ENCODE measurements at places on chromosomes 12 and 14.
A peak's percentile ranks its signal among the peaks of the same experiment; 100 is the strongest.

GRCh38 chr12:26499979-26500640 lies 304.7 kb downstream of the SSPN start:
- no peak for DNase-seq

GRCh38 chr14:68785534-68786490 lies 7.1 kb downstream of the ZFP36L1 start:
- no peak for DNase-seq

GRCh38 chr12:79508622-79509021 lies 182.1 kb downstream of the PAWR start:
- DNase-seq = no peak

- no peak for DNase-seq
Observed at GRCh38 chr12:94795520-94795919, 145.2 kb upstream of the TMCC3 start.

GRCh38 chr12:92505254-92506231 lies 197.2 kb upstream of the PLEKHG7 start:
- DNase-seq = peak; percentile 24

GRCh38 chr12:131366261-131366871 lies 344.5 kb upstream of the SFSWAP start:
- no peak for DNase-seq

DNA sequence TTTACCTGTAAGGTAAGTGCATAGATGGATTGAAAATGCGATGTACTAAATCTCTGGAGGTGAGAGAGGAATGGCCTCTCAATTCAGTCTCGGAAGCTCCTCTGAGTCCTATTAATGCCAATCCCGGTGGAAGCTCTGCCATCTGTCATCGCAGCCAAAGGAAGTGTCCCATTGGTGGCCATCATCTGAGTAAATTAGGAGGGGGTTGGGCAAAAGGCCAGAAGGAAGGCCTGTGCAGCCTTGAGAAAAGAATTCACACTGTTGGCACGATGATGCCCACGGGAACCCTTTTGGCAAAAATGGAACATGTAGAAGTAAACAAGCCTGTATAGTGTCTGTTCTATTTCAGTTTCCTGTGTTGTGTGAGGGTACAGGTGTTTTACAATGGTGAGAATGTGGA lies 494.8 kb downstream of the NELL2 start:
- DNase-seq = no peak

- no peak for DNase-seq
Observed at GRCh38 chr12:129704232-129704830, 199.5 kb downstream of the TMEM132D start.

- no peak for DNase-seq
Observed at GRCh38 chr14:70130482-70130881, 58.3 kb downstream of the SLC8A3 start.

GRCh38 chr14:36647824-36648753 lies 13.6 kb upstream of the PAX9 start:
- no peak for DNase-seq

- DNase-seq = no peak
Observed at GRCh38 chr12:75020068-75020557, 189.5 kb downstream of the KCNC2 start.

GRCh38 chr12:123106640-123107359 lies 44.1 kb downstream of the PITPNM2 start:
- peak; percentile 21 for DNase-seq

- no peak for DNase-seq
Observed at GRCh38 chr12:62891805-62892549, 43.0 kb downstream of the PPM1H start.

GRCh38 chr14:99391671-99392070 lies 89.0 kb downstream of the SETD3 start:
- DNase-seq = no peak

- DNase-seq = no peak
Observed at GRCh38 chr12:31431721-31432240, 105.8 kb upstream of the SINHCAF start.

GRCh38 chr12:113299619-113300237 lies 35.2 kb downstream of the SLC8B1 start:
- DNase-seq = no peak

DNA sequence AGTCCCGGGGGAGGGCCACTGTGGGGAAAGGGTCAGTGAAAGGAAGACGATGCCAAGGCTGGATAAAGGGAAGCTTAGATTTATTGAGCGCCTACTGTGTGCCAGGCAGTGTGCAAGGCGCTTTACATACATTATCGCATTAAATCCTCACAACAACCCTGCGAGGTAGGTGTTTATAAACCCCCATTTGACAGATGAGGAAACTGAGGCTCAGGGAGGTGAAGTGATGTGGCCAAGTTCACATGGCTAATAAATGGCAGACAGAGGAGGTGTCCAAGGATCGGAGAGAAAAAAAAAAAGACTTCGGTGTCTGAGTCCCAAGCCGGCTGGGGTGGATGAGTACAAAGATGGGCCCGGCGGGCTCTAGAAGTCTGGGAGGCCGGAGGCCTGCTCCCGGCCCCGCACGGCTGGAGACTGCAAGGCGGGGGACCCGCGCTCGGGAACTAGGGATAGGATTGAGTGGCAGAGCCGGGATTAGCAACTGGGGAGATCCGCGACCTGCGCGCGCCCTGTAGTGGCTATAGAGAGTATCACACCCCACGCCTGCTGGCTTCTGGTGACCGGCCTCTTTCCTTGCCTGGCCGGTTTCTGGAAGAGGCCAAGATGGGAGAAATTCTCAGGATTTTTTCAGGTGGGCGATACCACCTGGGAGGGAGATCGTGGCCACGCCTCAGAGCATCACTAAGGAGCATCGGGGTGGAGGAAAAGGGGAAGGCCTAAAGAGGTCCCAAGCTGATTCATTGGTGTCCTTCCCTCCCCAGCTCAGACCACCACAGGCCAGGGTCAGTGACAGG lies 3.9 kb downstream of the DDN start:
- DNase-seq = no peak

DNA sequence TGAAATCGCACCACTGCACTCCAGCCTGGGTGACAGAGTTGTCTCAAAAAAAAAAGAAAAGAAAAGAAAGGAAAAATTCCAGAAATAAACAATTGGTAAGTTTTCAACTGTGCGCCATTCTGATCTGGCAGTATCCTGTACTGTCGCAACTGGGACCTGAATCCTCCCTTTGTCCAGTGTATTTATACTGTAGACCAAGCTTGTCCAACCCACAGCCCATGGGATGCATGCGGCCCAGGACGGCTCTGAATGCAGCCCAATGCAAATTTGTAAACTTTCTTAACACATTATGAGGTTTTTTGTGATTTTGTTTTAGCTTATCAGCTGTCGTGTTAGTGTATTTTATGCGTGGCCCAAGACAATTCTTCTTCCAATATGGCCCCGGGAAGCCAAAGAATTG lies 84.7 kb downstream of the TMCC3 start:
- DNase-seq = no peak

DNA sequence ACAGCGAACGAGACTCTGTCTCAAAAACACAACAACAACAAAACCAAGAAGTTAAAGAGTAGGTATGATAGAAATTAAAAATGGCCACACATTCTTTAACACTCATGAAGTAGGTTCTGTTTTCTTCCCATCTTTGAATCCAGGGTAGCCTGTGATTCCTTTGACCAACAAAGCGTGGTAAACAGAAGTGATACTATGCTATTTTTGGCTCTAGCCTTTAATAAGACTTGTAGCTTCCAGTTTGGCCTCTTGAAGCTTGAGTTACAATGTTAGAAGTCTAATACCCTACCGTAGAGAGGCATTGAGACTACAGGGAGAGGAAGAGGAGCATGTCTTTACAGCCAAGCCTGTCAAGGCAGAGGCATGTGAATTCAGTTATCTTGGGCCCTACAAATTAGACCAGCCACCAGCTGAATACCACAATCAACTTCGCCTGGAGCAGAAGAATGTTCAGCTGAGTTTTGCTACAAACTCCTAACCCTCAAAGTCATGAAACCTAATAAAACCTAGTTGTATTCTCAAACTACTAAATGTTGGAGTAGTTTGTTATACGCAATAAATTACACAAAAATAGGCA lies 4.9 kb upstream of the NEMF start:
- no peak for DNase-seq

- no peak for DNase-seq
Observed at GRCh38 chr14:104219731-104220214, 81.4 kb downstream of the KIF26A start.

GRCh38 chr12:92568691-92569090 lies 134.1 kb upstream of the PLEKHG7 start:
- no peak for DNase-seq

DNA sequence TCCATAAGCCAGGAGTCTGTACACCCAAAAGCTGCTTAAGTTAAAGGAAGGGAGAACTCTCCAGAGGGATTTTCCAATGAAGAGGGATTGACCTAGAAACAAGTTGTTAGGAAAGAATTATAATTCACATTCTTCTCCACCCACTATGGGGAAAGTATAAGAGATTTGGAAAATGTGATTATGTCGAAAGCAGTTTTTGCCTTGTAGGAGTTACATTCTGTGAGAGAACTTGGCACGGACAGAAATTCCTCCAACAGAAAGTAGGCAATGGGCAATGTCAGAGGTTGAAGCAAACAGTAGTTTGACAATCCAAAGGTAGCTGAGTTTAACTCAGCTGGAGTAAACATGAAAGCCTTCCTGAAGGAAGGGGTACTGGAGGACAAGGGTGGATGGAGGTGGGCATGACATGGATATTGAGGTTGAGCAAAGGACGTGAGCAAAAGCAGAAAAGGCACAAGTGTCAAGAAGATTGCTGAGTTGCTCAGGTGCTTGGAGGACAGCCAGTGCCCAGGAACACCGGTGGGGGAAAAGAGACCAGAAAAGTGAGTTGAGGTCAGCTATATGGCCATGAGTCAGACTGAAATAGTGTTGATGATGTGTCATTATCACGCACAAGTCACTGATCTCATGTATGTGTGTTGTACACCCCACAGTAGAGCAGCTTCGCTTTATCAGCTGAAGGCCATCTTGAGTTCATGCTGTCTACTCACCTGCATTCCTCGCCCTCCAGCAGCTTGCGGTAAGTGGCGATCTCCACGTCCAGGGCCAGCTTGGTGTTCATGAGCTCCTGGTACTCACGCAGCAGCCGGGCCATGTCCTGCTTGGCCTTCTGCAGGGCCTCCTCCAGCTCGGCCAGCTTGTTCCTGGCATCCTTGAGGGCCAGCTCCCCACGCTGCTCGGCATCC lies 4.0 kb downstream of the KRT5 start:
- DNase-seq = no peak

GRCh38 chr12:123223241-123223668 lies 9.7 kb downstream of the MPHOSPH9 start:
- DNase-seq = no peak

GRCh38 chr12:19704966-19705365 lies 265.7 kb downstream of the AEBP2 start:
- no peak for DNase-seq

DNA sequence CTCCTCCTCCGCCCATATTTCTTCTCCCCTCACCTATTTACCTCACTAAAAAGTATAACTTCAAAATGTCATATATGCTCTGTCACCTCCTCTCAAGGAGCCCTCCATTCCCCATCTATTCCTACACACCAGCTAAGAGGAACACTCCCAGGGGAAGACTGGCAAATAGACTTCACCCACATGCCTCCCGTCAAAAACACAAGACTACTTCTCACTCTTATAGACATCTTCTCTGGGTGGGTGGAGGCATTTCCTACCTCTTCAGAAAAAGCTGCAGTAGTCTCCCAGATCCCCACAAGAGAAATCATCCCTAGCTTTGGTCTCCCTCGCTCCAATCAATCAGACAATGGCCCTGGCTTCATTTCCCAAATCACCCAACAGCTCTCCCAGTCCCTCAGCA lies 66.2 kb downstream of the MOK start:
- no peak for DNase-seq

DNA sequence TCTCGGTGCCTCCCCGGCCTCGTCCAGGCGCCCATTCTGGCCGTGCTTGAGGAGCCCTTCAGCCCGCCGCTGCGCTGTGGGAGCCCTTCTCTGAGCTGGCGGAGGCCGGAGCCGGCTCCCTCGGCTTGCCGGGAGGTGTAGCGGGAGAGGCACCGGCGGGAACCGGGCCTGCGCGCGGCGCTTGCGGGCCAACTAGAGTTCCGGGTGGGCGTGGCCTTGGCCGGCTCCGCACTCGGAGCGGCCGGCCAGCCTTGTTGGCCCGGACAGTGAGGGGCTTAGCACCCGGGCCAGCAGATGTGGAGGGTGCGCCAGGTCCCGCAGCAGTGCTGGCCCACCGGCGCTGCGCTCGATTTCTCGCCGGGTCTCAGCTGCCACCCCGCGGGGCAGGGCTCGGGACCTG lies 168.7 kb upstream of the RPL10L start:
- DNase-seq = no peak

- no peak for DNase-seq
Observed at GRCh38 chr14:85602345-85602744, 72.4 kb downstream of the FLRT2 start.

GRCh38 chr12:116126610-116127009 lies 150.9 kb downstream of the MED13L start:
- no peak for DNase-seq

DNA sequence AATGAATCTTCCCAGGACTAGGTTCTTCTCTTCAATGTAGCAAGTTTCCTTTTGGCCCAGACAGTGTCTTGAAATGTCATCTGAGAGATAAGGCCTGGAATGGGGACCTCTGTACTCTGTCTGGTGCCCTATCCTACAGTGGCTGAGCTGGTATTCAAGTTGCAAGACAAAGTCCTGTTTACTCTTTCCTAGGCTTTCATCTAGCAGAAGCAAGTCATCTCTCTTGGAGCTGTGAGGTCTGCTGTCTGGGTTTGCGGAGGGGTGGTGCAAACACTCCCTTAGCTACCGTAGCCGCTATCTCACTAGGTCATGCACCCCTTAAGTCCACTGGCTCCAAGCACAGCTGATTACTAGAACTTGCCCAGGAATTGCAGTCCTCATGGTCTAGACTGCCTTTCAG lies 149.7 kb upstream of the SLC16A7 start:
- DNase-seq = no peak

- DNase-seq = no peak
Observed at GRCh38 chr12:47944685-47945340, 18.6 kb upstream of the TMEM106C start.

DNA sequence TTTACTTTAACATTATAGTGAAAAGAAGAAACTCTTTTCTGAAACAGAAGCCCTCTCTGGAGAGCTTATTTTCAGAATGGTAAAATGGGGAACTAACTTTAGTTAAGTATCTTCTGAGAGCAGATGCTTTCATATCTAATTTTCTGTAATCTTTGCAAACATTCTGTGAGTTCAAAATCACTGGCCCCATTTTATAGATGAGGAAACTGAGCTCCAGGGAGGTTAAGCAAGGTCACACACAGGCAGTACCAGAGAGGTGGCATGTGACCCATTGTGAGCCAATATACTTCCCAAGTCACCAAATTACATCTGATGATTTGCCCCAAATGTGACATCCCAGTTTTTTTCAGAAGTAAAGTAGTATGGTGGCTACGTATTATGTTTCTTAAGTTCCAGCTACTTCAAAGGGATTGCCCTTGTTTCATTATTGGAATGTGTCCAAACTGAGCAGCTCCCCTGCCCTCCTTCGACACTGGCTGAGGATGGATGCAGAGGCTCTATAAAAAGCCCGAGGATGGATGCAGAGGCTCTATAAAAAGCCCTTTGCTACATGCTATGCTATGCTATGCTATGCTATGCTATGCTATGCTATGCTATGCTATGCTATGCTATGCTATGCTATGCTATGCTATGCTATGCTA lies 36.2 kb upstream of the NUDT4 start:
- DNase-seq = no peak

- DNase-seq = no peak
Observed at GRCh38 chr14:97832776-97833175, 1035.6 kb downstream of the VRK1 start.

All from T-helper 1 cell (primary cell).